ENCODE measurements at places on chromosomes 4 and X. TPM values are rescaled to one million over a fixed set of nuclear protein-coding genes. Genes with fewer than 3 reads are reported as not detected.

PABPC1L2A gene
- not detected for total RNA-seq

ADAM29 gene
- not detected for total RNA-seq

HMX1 gene
- total RNA-seq, result not detected

MXRA5 gene
- not detected for total RNA-seq

GYPA gene
- not detected for total RNA-seq

TRIM61 gene
- 1.2 TPM for total RNA-seq

RHOXF2B gene
- not detected for total RNA-seq

TKTL1 gene
- 1.0 TPM for total RNA-seq

MAGEA6 gene
- not detected for total RNA-seq

CT47B1 gene
- total RNA-seq, result not detected

ZAR1 gene
- not detected for total RNA-seq

P2RY4 gene
- 0.27 TPM for total RNA-seq

RAB40A gene
- 0.58 TPM for total RNA-seq

VSIG4 gene
- total RNA-seq, result 0.23 TPM

SLC7A11 gene
- total RNA-seq, result 4.5 TPM

RAB41 gene
- total RNA-seq, result not detected

PNMA3 gene
- 1.4 TPM for total RNA-seq

GLOD5 gene
- not detected for total RNA-seq

MORC4 gene
- 8.2 TPM for total RNA-seq

SGMS2 gene
- total RNA-seq, result 0.40 TPM

ENPP6 gene
- total RNA-seq, result 0.27 TPM

CXorf49 gene
- not detected for total RNA-seq

SLC2A9 gene
- total RNA-seq, result 0.54 TPM

POU4F2 gene
- not detected for total RNA-seq

HSPA4L gene
- 4.1 TPM for total RNA-seq

ARHGEF9 gene
- 19.4 TPM for total RNA-seq

TXK gene
- 23.5 TPM for total RNA-seq

CCNB3 gene
- total RNA-seq, result 0.25 TPM

RRH gene
- not detected for total RNA-seq

ATOH1 gene
- total RNA-seq, result not detected

PLS3 gene
- total RNA-seq, result 2.2 TPM

NSG1 gene
- 6.6 TPM for total RNA-seq

GAGE12E gene
- not detected for total RNA-seq

FGF13 gene
- total RNA-seq, result not detected

SLC9A6 gene
- 8.7 TPM for total RNA-seq

HPSE gene
- total RNA-seq, result 5.5 TPM

NDNF gene
- 0.41 TPM for total RNA-seq

All from activated CD8-positive, alpha-beta T cell treated with anti-CD3 and anti-CD28 coated beads for 36 hours (primary cell).